ENCODE measurements at places on chromosomes 7 and 10. TPM values are rescaled to one million over a fixed set of nuclear protein-coding genes. Genes with fewer than 3 reads are reported as not detected.

DNA sequence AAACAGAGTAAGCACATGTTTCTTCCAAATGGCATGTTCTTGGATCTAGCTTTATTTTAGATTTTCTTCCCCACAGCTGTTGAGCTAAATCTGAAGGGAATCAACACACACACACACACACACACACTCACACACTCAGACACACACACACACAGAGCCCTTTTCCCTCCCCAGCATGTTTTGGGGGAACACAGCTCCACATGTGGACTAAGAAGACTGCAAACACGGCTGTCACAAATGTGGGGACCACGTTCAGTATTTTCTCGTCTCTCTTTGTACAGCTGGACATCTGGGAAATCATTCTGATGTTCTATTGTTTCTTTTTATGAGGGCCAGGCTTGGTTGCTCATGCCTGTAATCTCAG lies 116.3 kb downstream of the ABLIM1 start:
- no peak for DNase-seq

ABCB4 gene
- total RNA-seq, result 0.56 TPM

GRCh38 chr7:69036301-69036700 lies 562.0 kb upstream of the AUTS2 start:
- DNase-seq, result no peak

GRCh38 chr10:132671228-132672154 lies 114.5 kb downstream of the NKX6-2 start:
- peak; percentile 5 for DNase-seq

DNA sequence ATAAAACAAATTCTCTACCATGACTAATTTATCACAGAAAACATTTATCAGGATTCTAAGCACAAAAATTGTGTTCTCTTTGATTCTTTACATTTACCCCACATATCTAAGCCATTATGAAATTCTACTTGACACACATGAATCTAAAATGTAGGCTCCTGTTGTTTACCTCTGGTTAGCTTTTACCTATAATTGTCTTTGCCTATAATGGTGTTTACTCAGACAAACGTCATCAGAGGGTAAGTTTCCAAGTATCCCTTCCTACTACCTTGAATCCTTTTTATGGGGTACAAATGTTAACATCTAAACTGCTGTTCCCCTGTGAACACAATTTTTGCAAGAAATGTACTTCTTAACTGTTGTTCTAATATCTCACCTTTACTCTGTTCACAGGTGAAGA lies 63.5 kb downstream of the MINDY3 start:
- no peak for DNase-seq

DNA sequence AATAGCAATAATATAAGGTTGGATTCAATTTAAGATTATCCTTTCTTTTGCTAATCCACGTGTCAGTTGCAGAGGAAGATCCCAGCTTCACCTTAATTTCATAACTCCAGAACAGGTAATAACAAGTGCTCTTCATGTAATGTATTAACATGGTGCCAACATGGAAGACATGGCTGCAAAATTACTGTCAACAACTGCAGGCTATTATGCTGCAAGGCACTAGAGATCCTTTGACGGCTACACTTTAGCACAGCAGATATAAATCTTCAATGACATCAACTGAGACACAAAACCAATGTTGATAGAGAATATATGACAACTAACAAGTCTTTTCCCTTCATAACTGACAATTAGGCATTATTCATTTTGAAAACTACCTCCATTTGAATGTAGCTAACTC lies 96.1 kb downstream of the RNF133 start:
- DNase-seq, result no peak

DNAJB9 gene
- total RNA-seq, result 24.1 TPM

GRCh38 chr7:131604841-131605279 lies 48.4 kb upstream of the PODXL start:
- DNase-seq, result no peak

DNA sequence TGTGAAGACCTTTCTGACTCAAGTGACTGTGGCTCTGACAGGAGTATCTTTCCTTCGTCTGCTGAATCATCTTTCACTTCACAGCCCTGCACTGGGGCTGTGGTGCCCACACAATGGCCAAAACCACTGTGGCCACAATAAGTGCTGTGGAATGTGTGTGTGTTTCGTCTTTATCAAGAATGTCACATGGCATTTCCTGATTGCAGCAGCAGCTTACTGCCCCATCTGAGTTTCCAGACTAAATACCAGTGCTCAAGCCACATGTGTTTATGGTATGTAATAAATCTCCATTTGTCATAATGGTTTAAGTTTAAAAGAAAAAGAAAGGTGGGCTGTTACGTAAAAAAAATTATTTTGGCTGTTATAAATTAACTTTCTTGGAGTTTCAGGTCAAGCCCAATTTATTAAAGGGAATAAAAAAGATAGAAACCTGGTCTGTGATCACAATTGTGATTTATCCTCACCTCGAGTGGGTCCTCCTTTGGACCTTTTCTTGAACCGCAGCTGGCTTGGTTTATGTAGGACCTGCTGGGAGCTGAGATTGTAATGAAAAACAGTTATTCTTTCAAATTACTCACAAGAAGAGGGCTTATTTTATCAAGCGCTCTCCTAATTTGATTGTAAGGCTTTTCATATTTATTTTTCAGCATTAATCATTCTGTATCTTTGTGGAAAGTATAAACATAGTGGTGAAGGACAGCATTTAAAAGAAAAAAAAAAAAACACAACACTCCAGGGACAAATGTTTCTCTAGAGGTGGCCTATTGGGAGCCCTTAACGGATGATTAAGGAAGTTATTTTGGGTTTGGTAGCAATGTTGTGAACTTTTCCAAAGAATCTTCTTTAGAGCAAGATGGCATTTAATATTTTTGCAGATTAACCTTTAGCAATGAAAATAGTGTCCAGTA lies 116.2 kb downstream of the LRMDA start:
- no peak for DNase-seq

DNA sequence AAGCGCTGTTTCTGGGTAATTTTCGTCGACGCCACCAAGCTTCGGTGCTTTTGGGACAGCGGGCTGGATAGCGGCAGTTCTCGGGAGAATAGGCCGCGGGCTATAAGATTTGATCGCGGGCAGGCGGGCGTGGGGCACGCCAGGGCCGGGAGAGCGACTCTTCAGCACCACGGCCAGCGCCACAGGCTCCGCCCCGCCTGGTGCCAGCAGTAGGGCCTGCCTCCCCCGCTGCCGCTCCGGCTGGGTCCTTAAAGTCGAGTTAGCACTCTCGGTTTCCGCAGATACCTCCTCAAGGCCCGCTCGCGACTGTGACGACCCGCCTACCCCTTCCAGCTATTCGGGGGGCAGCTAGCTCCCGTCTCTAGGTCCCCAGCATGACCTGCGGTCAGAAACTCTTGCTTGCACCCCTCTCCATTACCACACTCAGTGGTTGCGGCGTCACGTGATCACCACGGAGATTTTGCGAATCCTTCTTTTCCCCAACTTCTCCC lies 9.4 kb downstream of the NXPH1 start:
- DNase-seq, result no peak

AQP1 gene
- total RNA-seq, result 9.8 TPM

GRCh38 chr7:112067632-112068540 lies 138.3 kb downstream of the DOCK4 start:
- DNase-seq, result no peak
